ENCODE measurements at places on chromosomes 4 and X.

DNA sequence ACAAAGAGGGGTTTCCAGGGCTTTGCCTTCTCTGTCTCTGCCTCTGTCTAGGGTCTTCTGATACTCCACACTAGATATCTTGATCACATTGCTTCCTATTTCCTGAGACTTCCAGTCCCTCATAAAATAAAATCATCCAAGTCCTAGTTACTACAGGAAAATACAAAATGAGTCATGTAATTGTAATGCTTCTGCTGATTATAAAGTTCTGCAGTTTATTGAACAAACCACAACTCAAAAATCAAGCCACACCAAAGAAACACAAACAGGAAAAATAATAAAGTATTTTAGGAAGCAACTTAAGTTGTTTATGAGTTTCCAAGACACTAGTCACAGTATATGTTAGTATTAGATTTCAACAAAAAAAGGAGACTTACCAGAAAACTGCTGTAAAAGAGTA is 695.1 kb upstream of the GALNTL6 start:
- no peaks in the 10 kb centered on the region for H3K36me3 ChIP-seq
- no peak overlapping the region for H3K27ac ChIP-seq
- no peaks in the 10 kb centered on the region for H3K4me1 ChIP-seq
- H3K4me3 ChIP-seq, result no peak overlapping the region
- no peak for DNase-seq
- H3K27me3 ChIP-seq, result no peaks in the 10 kb centered on the region

- H3K36me3 ChIP-seq, result no peaks in the 10 kb centered on the region
- peaks cover 26% of the 10 kb centered on the region for H3K4me1 ChIP-seq
- H3K27me3 ChIP-seq, result peaks cover 7% of the 10 kb centered on the region
- DNase-seq, result no peak
- no peak overlapping the region for H3K27ac ChIP-seq
These were observed 40.1 kb upstream of the MGST2 start for GRCh38 chr4:139625482-139625881.

- H3K4me1 ChIP-seq, result peaks cover 61% of the 10 kb centered on the region
- no peak for DNase-seq
These were observed 80.4 kb downstream of the LDB2 start for GRCh38 chr4:16818005-16818404.

DNA sequence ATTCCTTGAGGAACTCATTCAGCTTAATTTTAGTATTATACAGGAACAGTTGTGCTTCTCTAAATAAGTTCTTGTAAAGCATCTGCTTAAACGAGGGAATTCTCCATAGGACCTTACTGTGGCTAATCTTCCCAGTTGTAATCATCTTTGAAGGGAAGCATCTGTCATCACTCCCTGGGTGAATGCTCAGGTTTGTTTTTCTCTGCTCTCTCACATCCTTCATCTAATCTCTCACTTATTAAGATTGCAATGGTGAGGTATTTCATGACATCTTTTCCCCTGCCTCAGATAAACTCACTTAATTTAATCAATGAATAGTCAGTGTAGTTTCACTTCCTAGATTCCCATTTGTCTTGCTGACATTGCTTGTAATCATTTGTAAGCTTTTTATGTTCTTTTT is 121.8 kb upstream of the ADAMTS3 start:
- no peaks in the 10 kb centered on the region for H3K4me1 ChIP-seq
- H3K36me3 ChIP-seq, result no peaks in the 10 kb centered on the region
- H3K27ac ChIP-seq, result no peak overlapping the region
- H3K27me3 ChIP-seq, result peaks cover 2% of the 10 kb centered on the region

GRCh38 chr4:82905205-82905604 is 4.7 kb downstream of the THAP9 start:
- H3K4me3 ChIP-seq, result no peak overlapping the region
- no peak for DNase-seq
- no peaks in the 10 kb centered on the region for H3K27me3 ChIP-seq
- H3K36me3 ChIP-seq, result no peaks in the 10 kb centered on the region

DNA sequence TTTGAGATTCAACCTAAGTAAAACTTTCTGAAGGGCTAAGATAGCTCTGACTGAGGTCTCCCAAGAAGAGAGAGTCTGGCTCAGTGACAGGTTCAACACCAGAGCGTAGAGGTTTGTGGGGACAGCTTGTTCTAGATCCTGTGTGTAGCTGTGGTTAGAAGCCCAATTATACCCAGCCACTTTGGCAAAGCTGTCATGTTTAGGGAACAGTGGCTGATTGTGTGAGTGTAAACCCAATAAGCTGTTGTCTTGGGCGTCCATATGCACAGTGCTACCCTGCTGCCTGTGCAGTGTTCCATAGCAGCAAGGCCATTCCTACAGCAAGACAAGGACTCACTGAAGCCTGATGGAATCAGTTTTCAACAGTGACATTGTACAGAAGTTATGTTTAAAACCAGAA is 11.2 kb upstream of the SCRG1 start:
- no peak for DNase-seq
- H3K27ac ChIP-seq, result no peak overlapping the region

DNA sequence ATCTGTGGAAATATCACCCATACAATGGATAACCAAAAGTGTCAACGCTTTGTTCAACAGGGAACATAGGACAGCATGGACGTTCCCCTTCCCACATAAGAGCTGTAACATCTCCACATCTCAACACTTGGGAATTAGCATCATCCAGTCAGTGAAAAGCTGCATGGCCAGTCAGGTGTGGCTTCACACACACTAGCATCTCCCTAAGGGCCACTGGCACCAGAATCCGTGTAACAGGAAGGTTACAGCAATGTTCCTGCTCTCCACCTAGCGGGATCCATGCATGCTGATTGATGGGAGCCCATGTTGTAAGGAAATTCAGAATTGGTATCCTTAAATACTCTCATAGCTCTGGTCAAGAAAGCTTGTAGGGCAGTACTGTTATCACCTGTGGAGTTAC is 78.8 kb downstream of the EVC2 start:
- no peaks in the 10 kb centered on the region for H3K4me1 ChIP-seq
- H3K27ac ChIP-seq, result no peak overlapping the region
- H3K36me3 ChIP-seq, result peaks cover 33% of the 10 kb centered on the region
- H3K4me3 ChIP-seq, result no peak overlapping the region
- no peak for DNase-seq
- H3K27me3 ChIP-seq, result peaks cover 3% of the 10 kb centered on the region

- H3K36me3 ChIP-seq, result no peaks in the 10 kb centered on the region
- no peak for DNase-seq
- H3K27ac ChIP-seq, result no peak overlapping the region
- H3K4me3 ChIP-seq, result no peak overlapping the region
- H3K27me3 ChIP-seq, result no peaks in the 10 kb centered on the region
These were observed 2062.9 kb downstream of the ARAP2 start for GRCh38 chr4:34181311-34181841.

- H3K4me3 ChIP-seq, result no peak overlapping the region
- peaks cover 9% of the 10 kb centered on the region for H3K36me3 ChIP-seq
- H3K27ac ChIP-seq, result no peak overlapping the region
- DNase-seq, result no peak
- H3K4me1 ChIP-seq, result peaks cover 35% of the 10 kb centered on the region
- peaks cover 6% of the 10 kb centered on the region for H3K27me3 ChIP-seq
These were observed 19.7 kb downstream of the TMEM131L start for GRCh38 chr4:153485860-153486259.

- DNase-seq, result no peak
- H3K27ac ChIP-seq, result no peak overlapping the region
- no peak overlapping the region for H3K4me3 ChIP-seq
- no peaks in the 10 kb centered on the region for H3K36me3 ChIP-seq
These were observed 1420.2 kb downstream of the PCDH18 start for GRCh38 chr4:136112116-136112515.
